ENCODE measurements at places on chromosomes 3 and 15.

DNA sequence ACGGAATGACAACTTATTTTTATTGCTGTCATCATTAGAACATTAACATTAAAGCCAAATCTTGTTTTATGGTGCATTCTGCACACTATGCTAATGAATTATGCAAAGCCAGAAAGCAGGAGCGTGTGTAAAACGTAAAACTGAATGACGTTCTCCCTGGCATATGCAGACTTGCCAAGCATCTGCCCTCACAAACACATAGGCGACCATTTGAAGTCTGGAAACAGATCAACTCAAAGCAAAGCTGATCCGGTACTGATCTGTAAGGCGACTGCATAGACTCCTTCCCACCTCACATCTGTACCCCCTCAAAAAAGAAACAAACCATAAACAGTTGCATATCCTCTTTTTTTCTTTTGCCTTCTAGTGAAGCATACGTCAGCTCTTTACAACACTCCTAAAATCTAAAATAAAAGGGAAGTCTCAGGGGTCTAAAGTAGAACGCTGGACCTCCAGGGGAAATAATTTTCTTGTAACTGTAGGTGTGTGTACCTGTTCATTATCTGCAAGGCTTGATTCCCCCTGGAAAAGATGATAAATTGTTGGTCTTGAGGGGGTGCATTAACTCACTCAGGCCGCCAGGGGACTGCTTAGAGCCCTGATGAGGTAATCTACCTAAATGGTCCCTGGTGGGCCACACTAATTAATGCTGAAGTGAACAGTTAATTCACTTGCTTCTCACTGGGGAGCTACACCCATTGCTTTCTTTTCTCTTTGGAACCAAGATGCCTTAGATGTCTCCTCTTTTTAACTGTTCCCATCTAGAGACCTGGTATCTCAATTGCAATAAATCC lies 231.4 kb downstream of the CDIN1 start:
- no peak for DNase-seq

DNA sequence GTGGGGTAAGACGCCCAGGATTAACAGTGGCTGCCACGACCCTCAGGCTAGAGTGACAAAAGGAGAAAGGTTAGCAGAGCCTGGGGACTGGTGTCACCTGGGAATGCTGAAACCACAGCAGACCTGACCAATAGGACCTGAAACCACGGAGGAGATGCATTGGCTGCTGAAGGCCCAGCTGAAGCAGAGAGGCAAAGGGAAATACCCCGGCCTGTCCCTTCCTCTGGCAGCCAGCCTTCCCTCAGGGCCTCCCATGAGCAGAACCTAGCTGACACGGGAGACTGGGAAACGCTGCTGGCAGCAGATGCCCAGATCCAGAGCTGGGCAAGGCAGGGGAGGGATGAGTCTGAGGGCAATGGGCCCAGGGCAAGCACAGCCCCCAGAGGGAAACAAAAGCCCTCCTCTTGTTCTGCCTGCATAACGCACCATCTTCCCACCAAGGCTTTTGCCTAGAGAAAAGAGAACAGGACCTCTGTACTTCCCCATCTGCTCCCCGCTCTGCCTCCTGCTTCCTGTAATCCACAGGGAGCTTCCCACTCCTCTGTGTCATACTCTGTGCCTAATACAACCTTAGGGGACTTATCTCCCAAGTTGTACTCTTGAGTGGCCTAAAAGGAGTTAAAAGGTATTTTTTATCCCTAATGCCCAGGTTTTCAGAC lies 216.2 kb downstream of the ABHD5 start:
- no peak for DNase-seq

DNA sequence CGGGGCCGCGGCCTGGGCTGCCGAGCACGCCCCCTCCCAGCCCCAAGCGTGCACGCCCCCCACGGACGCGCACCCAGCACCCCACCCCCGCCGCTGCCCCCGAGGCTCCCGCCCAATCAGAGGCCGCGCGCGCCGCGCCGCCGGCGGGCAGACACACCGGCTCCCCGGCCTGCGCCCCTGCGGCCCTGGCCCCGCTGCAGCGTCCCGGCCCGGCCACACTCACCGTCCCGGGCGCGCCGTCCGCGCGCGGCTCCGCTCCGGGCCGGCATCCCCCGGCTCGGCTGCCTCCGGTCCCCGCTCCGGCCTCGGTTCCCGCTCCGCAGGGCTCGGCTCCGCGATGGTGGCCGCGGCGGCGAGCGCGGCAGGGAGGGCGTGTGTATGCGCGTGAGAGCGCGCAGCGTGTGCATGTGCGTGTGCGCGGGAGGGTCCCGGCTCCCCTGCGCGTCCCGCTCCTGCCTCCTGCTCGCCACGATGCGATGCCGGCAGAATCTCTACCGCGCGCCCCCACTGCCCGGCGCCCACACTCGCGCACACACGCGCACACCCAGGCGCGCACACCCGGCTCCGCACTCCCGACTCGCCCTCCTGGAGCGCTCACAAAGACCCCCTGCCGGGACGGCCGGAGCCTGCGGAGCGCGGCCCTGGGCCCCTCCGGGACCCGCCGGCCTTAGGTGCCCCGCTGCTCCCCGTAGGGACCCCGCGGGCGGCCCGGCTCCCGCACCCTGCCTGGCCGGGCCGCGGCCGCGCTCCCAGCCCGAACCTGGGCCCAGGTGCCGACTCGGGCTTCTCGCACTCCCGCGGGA lies 186.5 kb upstream of the LINGO1 start:
- no peak for DNase-seq

- no peak for DNase-seq
Measured at GRCh38 chr15:56098195-56098863, 104.9 kb upstream of the NEDD4 start.

All from thoracic aorta (tissue), 2 donors.